NCI-H510A treated with DMSO at 0.1 percent for 48 hours (cell line): ENCODE measurements at places on chromosomes 4 and X.

GRCh38 chr4:174591243-174592021 is 69.1 kb upstream of the HPGD start:
- DNase-seq: no peak

GRCh38 chr4:166012129-166013030 is 139.3 kb downstream of the TLL1 start:
- no peak for DNase-seq

- no peak for DNase-seq
Measured at GRCh38 chr4:167114416-167114971, 119.8 kb downstream of the SPOCK3 start.

- no peak for DNase-seq
Measured at GRCh38 chr4:72529148-72529822, 39.7 kb downstream of the ADAMTS3 start.

DNA sequence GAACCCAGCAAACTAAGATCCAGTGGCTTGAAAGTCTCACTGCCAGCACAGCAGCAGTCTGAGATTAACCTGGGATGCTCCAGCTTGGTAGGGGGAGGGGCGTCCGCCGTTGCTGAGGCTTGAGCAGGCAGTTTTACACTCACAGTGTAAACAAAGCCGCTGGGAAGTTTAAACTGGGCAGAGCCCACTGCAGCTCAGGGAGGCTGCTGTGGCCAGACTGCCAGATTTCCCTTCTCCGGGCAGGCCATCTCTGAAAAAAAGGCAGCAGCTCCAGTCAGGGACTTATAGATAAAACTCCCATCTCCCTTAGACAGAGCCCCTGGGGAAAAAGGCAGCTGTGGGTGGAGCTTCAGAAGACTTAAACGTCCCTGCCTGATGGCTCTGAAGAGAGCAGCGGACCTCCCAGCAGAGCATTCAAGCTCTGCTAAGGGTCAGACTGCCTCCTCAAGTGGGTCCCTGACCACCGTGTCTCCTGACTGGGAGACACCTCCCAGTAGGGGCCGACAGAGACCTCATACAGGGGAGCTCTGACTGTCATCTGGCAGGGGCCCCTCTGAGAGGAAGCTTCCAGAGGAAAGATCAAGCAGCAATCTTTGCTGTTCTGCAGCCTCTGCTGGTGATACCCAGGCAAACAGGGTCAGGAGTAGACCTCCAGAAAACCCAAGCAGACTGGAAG is 45.1 kb upstream of the CDX4 start:
- no peak for DNase-seq

DNA sequence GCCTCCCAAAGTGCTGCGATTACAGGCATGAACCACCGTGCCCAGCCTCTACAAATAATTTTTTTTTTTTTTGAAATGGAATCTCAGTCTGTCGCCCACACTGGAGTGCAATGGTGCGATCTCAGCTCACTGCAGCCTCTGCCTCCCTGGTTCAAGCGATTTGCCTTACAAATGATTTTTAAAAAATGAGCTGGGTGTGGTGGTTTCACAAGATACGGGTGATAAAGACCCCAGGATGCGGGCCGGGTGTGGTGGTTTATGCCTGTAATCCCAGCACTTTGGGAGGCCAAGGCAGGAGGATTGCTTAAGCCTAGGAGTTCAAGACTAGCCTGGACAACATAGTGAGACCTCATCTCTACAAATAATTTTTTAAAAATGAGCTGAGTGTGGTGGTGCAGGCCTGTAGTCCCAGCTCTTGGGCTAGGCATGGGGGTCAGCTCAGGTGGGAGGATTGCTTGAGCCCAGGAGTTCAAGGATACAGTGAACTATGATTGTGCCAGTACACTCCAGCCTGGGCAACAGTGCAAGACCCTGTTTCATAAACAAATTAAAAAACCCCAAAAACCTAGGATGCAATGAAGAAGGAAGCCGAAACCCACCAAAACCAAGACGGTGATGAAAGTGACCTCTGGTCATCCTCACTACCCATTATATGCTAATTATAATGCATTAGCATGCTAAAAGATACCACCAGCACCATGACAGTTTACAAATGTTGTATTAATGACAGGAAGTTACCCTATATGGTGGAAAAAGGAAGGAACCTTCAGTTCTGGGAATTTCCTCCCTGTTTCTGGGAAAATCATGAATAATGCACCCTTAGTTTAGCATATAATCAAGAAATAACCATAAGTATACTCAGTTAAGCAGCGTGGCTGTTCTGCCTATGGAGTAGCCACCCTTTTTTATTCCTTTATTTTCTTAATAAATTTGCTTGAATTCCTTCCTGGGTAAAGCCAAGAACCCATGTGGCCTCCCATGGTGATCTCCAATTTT is 27.7 kb downstream of the PDGFRA start:
- DNase-seq: no peak

DNA sequence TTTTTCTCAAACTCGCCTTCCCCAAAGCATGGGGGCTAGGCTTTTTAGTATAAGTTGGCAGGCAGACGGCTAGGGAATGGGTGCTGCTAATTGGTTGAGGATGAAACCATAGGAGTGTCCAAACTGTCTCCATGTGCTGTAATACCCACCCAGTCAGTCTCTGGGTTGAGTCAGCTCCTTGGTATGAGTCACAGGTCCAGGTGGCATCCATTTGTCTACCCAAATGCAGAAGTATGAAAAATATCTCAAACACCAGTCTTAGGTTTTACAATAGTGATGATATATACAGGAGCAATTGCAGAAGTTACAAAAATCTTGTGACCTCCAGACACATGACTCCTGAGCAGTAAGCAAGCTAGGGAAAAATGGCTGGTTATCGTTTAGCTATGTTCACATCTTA is 27.4 kb upstream of the CCSER1 start:
- no peak for DNase-seq

- peak; percentile 93 for DNase-seq
Measured at GRCh38 chr4:57504139-57504538, 394.0 kb upstream of the IGFBP7 start.

DNA sequence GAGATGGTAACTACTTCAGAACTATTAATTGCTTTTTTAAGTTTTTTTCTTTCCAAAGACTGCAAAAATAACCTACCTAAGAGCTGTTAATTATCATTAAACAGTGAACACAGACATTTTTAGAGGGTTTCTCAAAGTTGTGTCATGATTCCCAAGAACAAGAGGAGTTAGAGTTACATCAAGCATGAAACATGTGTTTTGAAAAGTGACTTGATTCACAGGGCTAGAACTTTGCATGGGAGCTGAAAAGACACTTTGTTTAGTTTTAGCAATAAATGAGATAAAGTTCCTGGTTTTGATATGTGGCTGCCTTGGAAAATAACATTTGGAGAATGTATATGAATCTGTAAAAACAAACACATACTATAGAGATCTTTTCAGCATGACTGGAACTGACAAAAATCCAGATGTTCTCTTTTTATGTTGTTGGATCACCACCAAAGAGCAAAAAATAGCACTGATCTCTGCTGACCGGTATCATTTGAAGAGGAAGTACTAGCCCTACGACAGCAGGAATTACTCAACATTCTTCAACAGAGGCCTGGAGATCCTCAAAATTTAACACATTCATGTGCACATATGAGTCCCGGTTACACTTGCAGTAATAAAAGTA is 173.0 kb upstream of the PCDH18 start:
- no peak for DNase-seq

DNA sequence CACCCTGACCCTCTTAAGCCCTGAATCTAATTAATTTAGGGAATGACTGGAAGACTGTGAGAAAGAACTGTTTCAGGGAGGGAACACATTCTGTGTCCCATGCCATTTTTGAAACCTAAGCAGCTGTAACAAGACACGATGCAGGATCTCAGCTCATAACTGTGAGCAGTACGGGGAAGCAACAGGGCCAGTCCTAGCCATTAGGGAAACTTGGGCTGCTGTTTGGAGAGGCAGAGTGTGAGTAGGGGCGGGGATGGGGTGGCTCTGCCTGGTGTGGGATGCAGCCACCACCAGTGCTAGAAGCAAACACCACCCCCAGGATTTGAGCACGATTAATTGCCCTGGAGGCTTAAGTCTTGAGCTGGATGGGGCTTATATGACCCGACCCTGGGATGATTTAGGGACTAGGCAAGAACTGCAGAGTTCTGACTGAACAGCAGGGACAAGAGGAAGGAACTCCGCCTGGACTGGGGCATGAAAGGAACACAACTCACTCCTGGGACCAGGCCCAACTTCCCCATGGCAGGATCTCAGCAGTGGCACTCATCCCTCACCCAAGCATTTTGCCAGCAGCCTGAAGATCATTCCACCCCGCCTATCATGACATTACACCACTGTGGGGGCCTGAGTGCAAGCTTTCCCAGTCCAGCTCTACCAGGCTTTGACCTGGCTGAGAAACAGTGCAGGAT is 43.1 kb downstream of the ATRX start:
- no peak for DNase-seq

GRCh38 chrX:39813631-39814277 is 284.0 kb downstream of the BCOR start:
- DNase-seq: peak; percentile 62

DNA sequence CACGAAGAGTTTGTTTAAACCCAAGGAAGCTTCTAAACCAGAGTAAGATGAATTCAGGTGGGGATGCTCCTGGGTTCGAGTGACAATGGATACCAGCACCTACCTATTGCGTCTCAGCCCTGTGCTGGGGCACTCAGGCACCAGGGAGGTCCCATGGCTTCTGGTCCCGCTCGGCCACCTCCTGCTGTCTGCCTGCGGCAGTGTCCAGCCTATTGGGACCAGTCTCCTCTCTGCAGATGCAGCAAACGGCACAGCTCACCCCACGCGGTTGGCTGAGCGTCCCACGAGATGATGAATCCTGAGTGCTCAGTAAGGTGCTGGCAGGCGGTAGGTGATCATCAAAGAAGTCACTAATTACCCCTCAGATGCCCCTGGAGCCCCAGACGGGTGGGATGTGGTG is 75.2 kb downstream of the ACOX3 start:
- no peak for DNase-seq

DNA sequence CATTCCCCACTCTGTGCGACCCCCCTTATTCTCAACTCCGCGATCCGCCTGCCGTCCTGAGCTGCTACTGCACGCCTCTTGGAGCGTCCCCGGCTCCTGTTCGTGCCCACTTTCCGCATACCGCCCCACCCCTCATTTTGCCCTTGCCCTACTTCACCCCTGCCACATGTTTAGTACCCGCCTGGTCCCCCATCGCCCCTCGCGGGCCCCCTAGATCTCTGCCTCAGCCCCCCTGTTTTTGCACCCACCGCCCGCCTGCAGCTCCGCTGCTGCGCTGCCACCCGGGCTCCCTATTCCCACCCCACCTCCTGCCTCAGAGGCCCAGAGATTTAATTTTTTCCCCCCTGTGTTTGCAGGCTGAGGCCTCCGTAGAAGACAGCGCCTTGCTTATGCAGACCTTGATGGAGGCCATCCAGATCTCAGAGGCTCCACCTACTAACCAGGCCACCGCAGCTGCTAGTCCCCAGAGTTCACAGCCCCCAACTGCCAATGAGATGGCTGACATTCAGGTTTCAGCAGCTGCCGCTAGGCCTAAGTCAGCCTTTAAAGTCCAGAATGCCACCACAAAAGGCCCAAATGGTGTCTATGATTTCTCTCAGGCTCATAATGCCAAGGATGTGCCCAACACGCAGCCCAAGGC is 1.4 kb downstream of the MAGED1 start:
- DNase-seq: peak; percentile 25

DNA sequence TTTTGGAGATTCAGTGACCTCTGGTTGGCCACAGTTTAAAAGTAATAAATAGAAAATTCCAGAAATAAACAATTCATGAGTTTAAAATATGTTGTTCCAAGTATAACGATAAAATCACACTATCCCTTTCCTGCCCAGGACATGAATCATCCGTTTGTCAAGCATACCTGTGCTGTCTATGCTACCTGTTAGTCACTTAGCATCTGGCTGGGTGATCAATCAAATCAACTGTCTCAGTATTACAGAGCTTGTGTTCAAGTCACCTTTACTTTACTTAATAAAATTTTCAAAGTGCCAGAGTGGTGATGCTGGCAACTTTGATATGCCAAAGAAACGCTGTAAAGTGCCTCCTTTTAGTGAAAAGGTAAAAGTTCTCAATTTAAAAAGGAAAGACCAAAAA is 979.5 kb upstream of the NDST4 start:
- no peak for DNase-seq

- DNase-seq: no peak
Measured at GRCh38 chr4:47690611-47691010, 147.3 kb downstream of the CORIN start.

DNA sequence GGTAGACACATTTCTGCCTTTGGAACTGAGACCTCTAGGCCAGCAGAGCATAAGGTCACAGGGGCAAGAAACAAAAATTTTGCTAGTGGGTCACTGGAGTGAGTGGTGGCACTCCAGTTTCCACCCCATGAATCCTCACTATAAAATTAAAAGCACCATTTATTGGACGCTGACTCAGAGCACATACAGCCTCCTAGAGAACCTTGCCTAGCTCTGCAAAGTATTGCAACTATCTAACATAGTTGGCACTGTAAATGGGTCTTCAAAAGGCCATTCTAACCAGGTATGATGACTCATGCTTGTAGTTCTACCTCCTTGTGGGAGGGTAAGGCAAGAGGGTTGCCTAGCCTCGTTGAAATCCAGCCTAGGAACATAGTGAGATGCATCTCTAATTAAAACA is 25.1 kb downstream of the RRAGB start:
- no peak for DNase-seq

- peak; percentile 87 for DNase-seq
Measured at GRCh38 chr4:85747882-85748491, 273.0 kb downstream of the ARHGAP24 start.

DNA sequence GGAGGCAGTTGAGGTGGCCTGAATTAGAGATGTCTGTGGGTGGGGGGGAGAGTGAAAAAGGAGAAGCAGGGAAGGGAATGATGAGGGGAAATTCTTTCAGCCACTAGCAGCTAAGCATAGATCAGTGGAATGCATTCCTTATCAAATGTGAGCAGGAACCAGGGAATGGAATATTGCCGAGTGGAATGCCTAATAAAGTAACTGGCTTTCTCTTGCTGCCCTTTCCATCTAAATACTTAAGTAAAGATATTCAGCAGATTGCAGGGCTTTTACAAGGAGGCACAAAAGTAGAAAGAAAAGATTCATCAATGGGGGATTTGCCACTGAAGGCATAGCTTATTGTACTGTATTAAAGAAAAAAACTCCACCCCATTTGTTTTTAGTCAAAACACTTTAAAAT is 263.0 kb upstream of the RPS6KA3 start:
- no peak for DNase-seq

- no peak for DNase-seq
Measured at GRCh38 chrX:38170556-38170955, 50.1 kb downstream of the SRPX start.
